ENCODE measurements at places on chromosomes 5 and 9. TPM values are rescaled to one million over a fixed set of nuclear protein-coding genes. Genes with fewer than 3 reads are reported as not detected.

The SPAAR gene
- 4.0 TPM for total RNA-seq

The SEMA6A gene
- total RNA-seq: 4.5 TPM

The LCN15 gene
- not detected for total RNA-seq

The TAF11L3 gene
- not detected for total RNA-seq

The CCL27 gene
- total RNA-seq: not detected

The FCN1 gene
- 5.3 TPM for total RNA-seq

The ZNF462 gene
- 38.8 TPM for total RNA-seq

The CCNH gene
- 28.6 TPM for total RNA-seq

The KCNV2 gene
- total RNA-seq: not detected

The FYB1 gene
- 4.5 TPM for total RNA-seq

The ESM1 gene
- 0.81 TPM for total RNA-seq

The PCDHB13 gene
- total RNA-seq: 4.8 TPM

The ABHD17B gene
- total RNA-seq: 7.8 TPM

The SHOC1 gene
- total RNA-seq: not detected

The INPP5E gene
- 14.2 TPM for total RNA-seq

The DEPDC1B gene
- total RNA-seq: not detected

The RETREG1 gene
- 105 TPM for total RNA-seq

The OR13C2 gene
- total RNA-seq: not detected

The CRHBP gene
- 3.1 TPM for total RNA-seq

The ENTREP1 gene
- 25.1 TPM for total RNA-seq

The PCA3 gene
- not detected for total RNA-seq

The FAM81B gene
- not detected for total RNA-seq

The IFNA21 gene
- not detected for total RNA-seq

The HAVCR2 gene
- 1.7 TPM for total RNA-seq

The ARHGEF39 gene
- total RNA-seq: 0.48 TPM

The SNCAIP gene
- total RNA-seq: 1.3 TPM

The TSSK1B gene
- total RNA-seq: 0.08 TPM

The ABCA1 gene
- 5.4 TPM for total RNA-seq

The GABRA1 gene
- not detected for total RNA-seq

The TSLP gene
- 3.7 TPM for total RNA-seq

The SPATA31E1 gene
- not detected for total RNA-seq

The CEMIP2 gene
- 11.2 TPM for total RNA-seq

The NUTM2G gene
- not detected for total RNA-seq

The TERT gene
- total RNA-seq: not detected

The CCNJL gene
- 6.3 TPM for total RNA-seq

The TMEM267 gene
- 8.7 TPM for total RNA-seq

The ADCY2 gene
- total RNA-seq: 0.54 TPM

The NR6A1 gene
- total RNA-seq: 2.2 TPM

The PCDHB6 gene
- 0.57 TPM for total RNA-seq

The MTMR12 gene
- 27.2 TPM for total RNA-seq

The DMAC1 gene
- 99.8 TPM for total RNA-seq

The DMRTA1 gene
- total RNA-seq: 0.38 TPM

The CHSY3 gene
- 3.1 TPM for total RNA-seq

The PTGS1 gene
- total RNA-seq: 2.9 TPM

The SPINK7 gene
- not detected for total RNA-seq

The SMIM33 gene
- not detected for total RNA-seq

The SPINK1 gene
- 1.8 TPM for total RNA-seq

The GOLM1 gene
- 6.2 TPM for total RNA-seq

The MARCHF11 gene
- 1.3 TPM for total RNA-seq

The WHRN gene
- 0.35 TPM for total RNA-seq

The WDR36 gene
- total RNA-seq: 12.9 TPM

The PCDHB2 gene
- 2.4 TPM for total RNA-seq

Measured in cardiac septum (tissue), 1 donor.